ENCODE measurements at places on chromosomes 5 and 9.

DNA sequence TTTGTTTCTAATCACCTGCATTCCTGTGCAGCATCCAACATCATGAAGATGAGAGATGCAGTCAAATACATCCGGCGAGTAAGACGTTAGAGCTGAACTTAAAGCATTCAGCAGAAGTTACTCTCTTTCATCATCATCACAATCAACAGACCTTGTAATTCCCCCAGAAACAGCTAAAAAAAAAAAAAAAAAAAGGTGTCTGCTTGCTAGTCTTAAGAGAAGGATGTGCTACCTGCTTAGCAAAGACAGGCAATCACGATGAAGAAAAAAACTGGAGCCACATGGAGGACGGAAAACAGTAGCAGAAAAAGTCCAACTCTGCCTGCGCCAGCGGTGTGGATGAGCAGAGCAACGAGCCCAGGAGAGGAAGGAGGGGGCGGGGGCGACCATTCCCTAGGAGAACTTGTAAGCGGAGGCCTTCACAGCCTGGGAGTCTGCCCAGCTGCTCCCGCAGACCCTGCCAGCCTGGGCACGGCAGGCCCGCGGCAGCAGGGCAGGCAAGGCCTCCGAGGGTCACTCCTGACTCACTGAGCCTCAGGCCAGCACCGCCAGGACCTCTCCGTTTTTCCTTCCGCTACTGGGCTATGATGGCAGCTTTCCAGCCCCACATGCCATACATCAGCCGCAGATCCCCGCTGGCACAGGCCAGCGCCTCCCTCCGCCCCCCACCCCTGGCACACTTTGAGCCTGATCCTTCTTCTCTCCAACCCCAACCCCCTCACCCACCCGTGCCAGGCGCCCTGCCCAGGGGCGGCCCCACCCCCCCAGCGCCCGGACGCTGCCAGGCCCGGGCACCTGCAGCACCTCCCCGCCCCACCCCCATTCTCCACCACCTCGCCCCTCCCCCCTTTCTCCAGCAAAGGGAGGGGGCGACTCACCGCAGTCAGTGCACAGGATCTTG, 1.4 kb downstream of the NRG2 start:
- peak; percentile 40 for DNase-seq

GRCh38 chr5:55853041-55853670, 2.0 kb downstream of the IL31RA start:
- no peak for DNase-seq

DNA sequence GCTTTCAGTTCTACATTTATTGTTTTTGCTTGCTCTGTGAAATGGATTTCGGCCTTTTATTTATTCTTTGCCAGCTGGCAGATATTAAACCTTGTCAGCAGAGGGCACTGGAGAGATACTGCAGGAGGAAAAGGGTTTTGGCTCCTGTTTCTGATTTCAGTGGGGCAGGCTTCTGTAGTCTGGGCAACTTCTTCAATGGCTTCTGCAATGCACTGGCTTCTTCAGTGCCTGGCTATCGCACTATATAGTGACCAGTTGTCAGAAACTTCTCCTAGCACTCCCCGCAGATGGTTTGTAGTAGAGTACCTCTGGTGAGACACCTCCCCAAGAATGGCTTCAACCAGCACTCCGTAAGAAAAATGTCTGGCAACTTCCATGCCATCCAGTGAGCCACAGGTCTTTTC, 3.2 kb upstream of the NFX1 start:
- no peak for DNase-seq

DNA sequence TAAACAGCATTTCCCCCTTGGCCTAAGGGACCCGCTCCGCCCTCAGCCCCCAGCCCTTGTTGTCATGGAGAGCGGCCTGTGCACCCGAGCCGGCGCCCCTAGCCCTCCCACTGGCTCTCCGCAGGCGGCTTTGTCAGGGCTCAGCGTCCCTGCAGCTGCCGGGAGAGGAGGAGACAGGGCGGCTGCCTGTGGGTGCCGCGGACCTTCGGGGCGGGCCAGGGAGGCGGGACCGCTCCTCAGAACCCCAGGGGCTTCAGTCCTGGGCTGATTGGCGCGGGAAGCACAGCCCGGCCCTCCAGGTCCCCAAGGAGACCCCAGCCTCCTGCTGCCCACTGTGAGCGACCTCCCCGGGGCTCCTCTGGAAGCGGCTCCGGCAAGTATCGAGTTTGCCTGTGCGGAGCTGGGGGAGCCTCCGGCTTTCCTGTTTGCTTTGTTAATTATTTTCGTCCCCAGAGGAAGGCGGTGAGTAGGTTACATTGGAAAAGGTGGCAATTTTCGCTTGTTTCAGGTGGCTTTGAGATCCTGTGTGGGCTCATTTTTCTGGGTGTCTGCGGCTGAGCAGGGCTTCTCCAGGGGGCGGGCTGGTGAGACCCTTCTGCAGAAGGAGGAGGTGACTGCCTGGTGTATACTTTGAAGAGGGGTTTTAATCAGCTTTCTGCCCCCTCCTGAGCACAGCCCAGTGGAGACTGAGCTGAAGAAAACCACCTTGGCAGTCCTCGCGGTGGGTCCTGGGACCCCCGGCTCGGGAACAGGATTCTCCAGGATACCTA, at the start of gene FGD3:
FGD3 (plus strand) TSS at position 256 of the 770 bp plus-strand sequence. CDS start 28,734 bp downstream, outside the sequence.
- DNase-seq, result peak; percentile 59

- DNase-seq, result peak; percentile 85
Measured at GRCh38 chr9:133144142-133144903, 19.4 kb downstream of the GBGT1 start.

GRCh38 chr5:159905496-159905895, 10.8 kb upstream of the ADRA1B start:
- DNase-seq, result no peak

DNA sequence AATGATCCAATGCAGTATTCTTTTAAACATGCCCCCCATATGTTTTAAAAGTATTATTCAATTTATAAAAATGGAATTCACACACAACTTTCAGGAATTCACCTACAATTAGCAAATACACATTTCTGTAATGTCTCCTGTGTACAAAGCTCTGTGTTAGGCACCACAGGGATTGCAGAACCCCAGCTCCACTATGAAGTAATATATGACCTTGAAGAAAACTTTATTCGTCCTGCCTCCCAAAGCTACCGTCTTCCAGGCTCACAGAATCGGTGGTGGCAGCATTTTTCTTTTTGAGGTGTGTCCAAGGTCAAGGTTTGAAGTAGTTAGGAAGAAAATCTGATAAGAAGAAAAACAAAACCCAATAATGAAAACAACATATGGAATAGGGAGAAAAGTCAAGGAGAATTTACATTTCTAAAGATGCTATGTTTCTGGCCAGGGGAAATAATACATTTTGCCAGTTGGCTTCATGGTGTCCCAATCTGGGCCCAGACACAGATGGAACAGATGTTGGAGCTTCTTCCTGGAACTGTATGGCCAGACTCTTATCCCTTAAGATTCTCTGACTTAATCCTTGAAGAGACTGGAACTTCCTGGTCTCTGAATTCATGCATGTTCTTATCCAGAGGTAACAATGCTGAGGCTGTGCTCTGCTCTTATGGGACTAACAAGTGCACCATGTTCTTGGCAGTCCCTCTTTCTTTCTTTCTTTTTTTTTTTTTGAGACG, 22.0 kb upstream of the LVRN start:
- no peak for DNase-seq

DNA sequence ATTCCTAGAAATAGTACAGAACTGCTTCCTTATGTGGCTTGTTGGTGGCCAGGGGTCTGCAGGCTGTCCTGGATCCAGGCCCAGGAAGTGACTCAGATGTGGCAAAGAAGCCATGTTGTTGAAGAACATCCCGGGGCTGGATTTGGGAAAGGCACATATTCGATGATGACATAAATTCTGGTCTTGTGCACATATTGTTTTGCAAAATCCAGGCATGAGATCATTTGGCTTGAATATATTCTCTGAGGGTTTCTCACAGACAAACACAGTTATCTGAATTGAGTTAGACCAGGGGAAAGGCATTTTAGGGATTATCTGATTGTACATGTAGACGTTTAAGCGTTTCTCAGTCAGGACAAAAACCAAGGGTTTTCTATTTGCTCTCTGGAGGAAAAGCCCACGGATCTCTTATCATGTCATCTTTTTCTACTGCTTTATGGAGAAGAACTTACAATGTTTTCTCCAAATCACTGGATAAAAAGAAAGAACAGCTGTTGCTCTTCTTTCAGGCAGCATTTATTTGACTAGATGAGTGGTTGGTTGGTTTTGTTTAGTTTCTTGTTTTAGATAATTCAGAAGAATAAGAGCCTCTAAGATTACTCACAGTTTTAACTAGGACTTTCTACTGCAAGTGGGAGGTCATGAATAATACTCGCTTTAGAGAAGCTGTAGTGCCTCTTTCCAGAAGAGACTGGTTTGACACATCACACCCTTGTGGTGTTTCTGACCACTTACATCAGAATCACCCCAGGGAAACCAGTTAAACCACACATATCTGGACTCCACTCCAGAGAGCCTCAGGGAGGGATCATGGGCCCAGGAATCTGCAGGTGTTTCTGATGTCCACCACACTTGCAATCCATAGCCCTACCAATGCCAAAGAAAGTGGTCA, 29.5 kb upstream of the LHFPL2 start:
- no peak for DNase-seq

DNA sequence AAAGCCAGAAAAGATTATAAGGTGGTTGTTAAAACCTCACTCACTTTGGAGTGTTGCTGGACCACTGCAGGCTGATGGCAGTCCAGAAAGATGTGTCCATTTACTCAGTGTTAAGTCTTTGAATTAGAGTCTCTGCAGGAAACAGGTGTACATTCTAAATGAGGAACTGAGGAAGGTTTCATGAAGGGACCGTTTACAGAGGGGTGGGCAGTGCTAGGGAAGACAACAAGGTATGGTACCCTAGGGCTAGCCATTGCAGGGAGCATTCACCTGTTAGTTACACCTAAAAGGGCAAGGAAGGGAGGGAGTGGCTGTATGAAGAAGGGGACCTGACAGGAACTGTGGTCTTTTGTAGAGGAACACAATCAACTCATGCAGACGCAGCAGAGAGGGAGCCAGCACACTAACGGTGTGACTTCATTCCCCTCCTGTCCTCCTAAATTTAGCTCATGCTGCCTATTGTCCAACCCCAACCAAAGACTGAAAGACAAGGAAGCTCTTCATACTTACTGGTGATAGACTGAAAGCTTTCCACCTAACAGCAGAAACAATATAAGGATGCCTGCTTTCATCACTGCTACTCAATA, 32.2 kb upstream of the PAX5 start:
- DNase-seq, result no peak

DNA sequence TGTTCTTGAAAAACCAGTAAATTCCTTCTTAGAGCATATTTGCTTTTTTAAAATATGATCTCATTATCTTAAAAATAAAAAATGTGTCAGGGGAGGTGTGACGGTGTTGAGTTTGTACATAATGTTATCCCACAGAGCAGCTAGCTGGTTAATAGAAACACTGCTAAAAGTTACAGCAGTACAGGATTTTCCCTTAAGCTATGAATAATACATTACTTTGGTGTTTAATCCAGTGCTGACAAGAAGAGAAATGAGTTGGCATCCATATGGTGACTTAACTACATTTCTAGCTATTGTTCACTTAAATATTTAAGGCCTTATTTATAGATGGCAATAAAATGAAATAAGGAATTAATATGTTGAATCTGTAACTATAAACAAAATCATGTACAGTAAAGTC, 883.1 kb downstream of the CDH18 start:
- DNase-seq, result no peak

- DNase-seq, result no peak
Measured at GRCh38 chr9:127143920-127144465, 21.6 kb upstream of the ANGPTL2 start.

GRCh38 chr5:75524071-75524470, 12.4 kb downstream of the POLK start:
- DNase-seq, result no peak

- DNase-seq, result no peak
Measured at GRCh38 chr5:173645890-173646574, 29.6 kb upstream of the BOD1 start.

- no peak for DNase-seq
Measured at GRCh38 chr9:109467936-109468335, 30.2 kb downstream of the PTPN3 start.

Measured in mesothelial cell of epicardium (in vitro differentiated cells).